SJCRH30 (cell line): ENCODE measurements at places on chromosomes 5 and 9.

- DNase-seq: no peak
These were observed 140.5 kb upstream of the TARS1 start for GRCh38 chr5:33300209-33300742.

- no peak for DNase-seq
These were observed at the start of gene PCDHGA12 for GRCh38 chr5:141430332-141431113. PCDHGA12 (plus strand) TSS chr5:141430507; CDS start chr5:141430760, 253 bp downstream.

GRCh38 chr5:133238426-133239205, 186.8 kb downstream of the HSPA4 start:
- no peak for DNase-seq

- no peak for DNase-seq
These were observed 20.8 kb upstream of the ANXA6 start for GRCh38 chr5:151178372-151178771.

DNA sequence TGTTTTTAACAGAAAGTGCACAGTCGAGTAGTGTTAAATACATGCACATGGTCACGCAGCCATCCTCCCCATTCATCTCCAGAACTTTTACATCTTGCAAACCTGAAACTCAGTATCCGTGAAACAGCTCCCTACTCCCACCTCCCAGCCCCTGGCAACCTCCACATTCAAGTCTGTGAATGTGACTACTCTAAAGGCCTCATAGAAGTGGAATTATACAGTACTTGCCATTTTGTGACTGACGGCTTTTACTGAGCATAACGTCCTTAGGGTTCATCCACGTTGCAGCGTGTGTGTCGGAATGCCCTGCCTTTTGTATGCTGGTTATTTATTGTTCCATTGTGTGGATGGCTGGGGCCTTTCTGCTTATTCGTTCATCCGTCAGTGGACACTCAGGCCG, 35.8 kb downstream of the USP20 start:
- no peak for DNase-seq

DNA sequence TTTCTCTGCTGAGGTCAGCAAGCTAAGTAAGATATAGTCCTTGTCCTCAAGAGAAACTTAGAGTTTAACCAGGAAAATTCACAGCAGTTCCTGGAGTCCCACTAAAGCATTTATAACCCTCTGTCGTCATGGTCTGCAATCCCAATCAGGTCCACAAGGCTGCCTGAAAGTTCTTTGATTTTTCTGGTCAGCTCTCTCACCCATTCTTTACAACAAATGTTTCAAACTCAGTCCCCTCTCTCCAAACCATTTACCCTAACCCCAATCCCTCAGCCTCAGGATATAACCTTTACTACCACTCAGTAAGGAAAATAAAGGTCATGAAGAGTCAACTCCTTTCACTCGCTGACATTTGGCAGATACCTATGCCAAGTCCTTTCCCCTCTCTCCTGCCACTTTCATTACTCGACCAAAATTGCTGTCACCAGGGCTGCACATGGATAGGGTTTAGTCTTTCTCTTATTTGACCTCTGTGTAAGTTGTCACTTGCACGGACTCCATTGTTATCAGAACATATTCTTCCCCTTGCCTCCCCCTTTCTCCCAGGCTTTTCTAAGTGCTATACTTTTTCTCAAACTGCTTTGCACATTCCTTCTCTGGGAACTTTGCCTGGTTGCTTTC, 936.6 kb downstream of the NR2F1-AS1 start:
- DNase-seq: no peak
